NCI-H526 treated with DMSO at 0.1 percent for 48 hours (cell line): ENCODE measurements at places on chromosomes 4 and X.

DNA sequence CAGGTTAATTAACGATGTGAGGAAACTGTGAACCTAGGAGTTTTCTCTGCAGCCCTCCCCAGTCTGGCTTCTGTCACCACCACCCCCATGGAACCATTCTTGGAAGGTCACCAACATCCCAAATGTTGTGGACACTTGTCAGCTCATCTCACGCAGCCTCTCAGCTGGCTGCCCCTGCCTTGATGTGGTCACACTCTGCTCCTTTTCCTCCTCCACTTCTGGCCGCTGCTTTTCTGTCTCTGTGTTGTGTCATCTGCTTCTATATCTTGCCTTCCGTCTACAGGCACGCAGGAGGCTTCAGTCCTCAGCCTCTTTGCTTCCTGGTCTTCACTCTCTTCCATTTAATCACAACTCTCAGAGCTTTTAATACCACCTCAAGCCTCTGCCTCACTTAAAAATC lies 371.5 kb upstream of the SLIT2 start:
- DNase-seq = no peak

- DNase-seq = no peak
Measured at GRCh38 chr4:6909970-6910339, 329 bp downstream of the TBC1D14 start.

DNA sequence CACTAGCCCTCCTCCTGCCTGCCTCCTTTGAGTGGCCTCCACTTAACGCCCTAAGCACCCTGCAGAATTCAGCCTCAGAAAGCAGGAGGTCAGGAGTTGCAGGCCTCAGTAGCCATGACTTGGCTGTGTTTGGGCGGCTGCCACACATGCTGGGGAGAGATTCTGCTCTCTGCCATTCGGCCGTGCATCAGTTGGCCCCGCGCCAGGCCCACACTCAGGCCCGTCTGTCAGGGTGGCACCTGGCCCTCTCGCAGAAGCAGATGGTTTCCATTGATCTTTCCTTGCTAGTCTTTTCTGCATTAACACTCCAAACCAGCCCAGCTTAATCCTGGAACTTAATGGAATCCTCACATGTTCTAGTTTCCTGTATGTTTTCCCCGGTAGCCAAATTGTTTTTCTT lies 30.7 kb upstream of the ATP6AP2 start:
- DNase-seq = no peak

DNA sequence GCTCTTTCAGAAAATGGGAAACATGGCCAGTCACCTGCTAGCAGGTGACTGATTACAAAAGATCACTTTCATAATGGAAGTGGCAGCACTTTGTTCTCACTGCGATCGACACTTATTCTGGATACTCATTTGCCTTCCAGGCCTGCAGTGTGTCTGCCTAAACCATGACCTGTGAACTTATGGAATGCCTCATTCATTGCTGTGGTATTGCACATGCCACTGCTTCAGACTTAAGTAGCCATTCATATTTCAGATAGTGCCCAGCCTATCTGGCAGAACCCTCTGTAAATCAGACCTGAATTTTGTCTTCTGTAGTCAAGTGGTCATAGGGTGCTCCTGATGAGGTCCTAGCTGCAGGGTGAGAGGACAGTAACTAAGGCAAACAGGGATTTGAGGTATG lies 23.3 kb upstream of the MGST2 start:
- DNase-seq = no peak

DNA sequence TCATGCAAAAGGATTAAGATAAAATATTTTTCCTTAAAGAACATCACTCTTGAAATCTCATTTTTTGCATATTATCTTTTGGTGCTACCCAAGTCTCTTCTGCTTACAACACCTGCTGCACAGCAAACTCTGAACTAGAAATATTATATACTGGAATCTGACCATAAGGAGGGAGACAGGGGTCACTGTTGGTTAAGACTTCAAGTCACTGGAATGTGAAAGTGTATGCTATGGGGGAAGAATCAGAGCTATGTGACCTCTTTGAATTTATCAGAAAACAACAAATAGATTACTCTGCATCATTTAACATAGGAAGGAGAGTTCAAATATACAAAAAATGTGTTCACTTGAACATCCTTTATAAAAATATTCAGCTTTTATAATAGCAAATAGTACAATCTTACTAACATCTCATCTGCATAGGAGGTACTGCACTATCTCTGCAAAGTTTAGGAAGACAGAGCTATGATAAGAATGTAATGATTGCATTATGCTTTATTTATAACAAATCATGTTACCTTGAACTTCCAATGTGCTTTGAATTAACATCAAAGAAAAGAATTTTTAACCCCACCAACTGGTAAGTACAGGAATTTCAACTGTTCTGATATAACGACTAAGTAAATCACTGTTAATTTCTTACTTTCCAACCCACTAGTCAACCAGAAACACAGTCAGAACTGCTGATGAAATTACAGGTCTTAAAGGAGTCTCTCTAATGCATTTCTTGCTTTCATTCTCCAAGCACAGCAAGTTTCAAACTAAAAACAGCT lies 69.8 kb downstream of the ZNF827 start:
- DNase-seq = no peak

GRCh38 chr4:183370786-183371185 lies 48.6 kb upstream of the CLDN24 start:
- no peak for DNase-seq

DNA sequence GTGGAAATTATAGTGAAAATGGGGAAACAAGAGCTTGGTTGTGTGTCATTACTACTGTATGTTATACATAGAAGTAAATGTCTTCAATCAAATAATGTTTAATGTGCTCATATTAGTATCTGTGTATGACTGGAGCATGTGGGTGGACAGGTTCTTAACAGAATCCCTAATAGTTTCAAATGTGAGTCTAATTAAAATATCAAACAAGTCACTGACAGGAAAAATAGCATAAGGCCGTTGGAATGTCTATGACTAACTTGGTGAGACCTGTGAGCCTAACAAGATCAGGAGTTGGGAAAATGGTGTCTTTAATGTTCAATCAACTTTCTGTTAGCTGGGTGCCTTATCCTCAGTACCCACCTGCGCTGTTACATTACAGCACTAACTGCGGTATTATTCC lies 6.2 kb upstream of the CXCL3 start:
- DNase-seq = no peak

- DNase-seq = peak; percentile 14
Measured at GRCh38 chr4:62644372-62644771, 1444.2 kb downstream of the ADGRL3 start.

GRCh38 chrX:67784712-67785111 lies 240.9 kb downstream of the AR start:
- no peak for DNase-seq

DNA sequence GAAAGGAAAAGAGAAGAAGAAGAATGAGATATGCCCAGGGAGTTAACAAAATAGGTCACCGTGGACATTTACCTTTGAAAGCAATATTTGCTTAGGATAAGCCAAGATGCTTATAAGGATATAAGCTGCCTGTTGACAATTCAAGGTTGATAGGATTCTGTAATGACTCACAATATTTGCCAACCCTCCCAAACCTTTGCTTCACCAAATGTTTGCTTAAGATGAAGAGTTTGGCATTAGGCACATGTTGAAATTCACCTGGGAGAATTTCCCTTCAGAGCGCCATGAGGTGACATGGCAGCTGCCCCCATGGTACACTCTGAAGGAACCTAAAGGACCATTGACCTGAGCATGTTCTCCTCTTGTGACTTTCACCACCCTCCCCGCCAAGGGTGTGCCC lies 4.6 kb downstream of the PALLD start:
- no peak for DNase-seq

DNA sequence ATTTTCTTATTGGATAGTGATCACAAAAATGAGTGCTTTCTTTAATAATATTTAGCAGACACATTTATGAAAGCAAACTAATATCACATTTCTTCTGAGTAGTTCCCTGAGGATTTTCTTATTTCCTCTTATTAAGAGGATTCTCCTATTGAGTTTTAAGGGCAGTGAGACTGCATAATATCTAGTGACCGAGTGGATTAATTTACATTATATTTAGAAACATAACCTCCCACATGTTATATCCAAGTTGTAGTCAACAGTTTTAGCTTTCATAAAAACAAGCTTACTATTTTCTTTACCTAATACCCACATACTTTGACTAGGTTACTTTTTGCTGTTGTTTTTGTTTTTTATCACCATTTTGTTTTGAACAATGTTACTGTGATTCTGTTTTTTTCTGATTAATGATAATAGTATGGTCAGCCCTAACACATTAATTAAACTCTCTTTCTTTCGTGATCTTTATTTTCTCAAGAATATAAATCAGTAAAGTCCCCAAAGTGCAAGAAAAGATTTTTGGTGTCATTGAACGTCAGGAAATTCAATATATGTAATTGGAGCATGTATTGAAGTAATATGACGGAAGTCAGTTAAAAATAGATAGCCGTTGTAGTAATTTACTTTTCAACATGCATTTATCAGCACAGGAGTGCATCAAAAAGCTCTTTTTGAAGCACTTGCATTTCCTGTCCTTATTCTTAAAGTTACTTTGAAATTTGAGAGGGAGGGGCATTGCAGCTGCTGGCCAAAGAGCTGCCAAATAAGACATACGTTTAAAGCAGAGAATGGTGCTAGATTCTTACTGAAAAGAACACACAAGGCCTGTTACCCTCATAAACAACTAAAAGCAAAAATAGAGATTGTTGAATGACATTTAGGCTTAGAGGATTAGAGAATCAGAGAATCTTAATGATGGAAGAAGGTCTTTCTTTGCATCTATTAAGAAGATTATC lies 25.2 kb downstream of the DDIT4L start:
- DNase-seq = no peak

- no peak for DNase-seq
Measured at GRCh38 chr4:61380865-61381264, 180.7 kb downstream of the ADGRL3 start.
